Effector memory CD8-positive, alpha-beta T cell (primary cell): ENCODE measurements at places on chromosomes 12 and 14.

DNA sequence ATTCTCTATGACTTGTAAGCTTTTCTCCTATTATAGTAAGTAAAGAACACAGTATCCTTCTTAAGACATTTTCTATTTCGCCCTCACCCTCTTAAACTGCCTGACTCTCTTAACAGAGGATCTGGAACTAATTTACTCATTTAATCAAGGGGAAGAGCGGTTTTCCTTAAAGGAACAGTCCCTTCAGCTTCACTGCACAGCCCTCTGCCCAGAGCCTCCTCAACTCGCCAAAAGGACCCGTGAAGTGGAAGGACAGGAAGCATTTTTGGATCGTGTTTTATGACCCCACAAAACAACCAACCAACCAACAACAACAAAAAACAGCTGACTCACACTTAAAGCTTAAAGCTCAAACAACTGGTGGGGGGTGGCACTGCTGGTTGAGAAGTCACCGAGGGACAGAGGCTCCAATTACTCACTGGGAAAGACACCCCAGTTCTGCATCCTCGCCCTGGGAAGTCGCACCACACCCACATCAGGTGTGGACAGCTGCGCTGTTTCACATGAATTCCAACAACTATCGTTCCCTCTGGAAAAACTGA lies 35.7 kb downstream of the NID2 start:
- no peak for DNase-seq

GRCh38 chr12:98060411-98060810 lies 455.0 kb upstream of the TMPO start:
- no peak for DNase-seq

GRCh38 chr12:64431791-64432190 lies 20.1 kb upstream of the TBK1 start:
- no peak for DNase-seq

- no peak for DNase-seq
These were observed 3.8 kb upstream of the C12orf42 start for GRCh38 chr12:103499571-103499970.

DNA sequence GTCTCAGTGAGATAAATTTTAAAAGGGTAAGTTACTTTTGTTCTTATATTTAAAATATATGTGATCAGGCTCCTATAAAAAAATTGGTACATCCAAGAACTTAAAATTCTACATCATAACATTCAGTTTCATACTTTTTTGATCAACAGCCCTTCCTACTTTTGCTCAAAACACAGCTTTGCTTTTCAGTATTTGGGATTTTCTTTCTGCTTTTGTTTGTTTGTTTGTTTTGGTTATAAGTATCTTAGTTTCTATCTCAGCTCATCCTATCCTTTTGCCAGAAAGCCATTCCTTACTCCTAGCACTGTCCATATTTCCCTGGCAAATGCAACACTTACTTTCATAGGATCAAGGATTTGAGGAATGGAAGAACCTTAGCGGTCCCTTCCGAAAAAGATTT lies 4.7 kb upstream of the PCED1B start:
- DNase-seq, result no peak

GRCh38 chr12:2408262-2408661 lies 355.5 kb downstream of the CACNA1C start:
- no peak for DNase-seq

- no peak for DNase-seq
These were observed 199.7 kb downstream of the ANO2 start for GRCh38 chr12:5745251-5745888.
